ENCODE measurements at places on chromosomes 7 and 10.
A peak's percentile ranks its signal among the peaks of the same experiment; 100 is the strongest.

GRCh38 chr7:18163091-18163490 is 135.4 kb upstream of the PRPS1L1 start:
- DNase-seq, result no peak

DNA sequence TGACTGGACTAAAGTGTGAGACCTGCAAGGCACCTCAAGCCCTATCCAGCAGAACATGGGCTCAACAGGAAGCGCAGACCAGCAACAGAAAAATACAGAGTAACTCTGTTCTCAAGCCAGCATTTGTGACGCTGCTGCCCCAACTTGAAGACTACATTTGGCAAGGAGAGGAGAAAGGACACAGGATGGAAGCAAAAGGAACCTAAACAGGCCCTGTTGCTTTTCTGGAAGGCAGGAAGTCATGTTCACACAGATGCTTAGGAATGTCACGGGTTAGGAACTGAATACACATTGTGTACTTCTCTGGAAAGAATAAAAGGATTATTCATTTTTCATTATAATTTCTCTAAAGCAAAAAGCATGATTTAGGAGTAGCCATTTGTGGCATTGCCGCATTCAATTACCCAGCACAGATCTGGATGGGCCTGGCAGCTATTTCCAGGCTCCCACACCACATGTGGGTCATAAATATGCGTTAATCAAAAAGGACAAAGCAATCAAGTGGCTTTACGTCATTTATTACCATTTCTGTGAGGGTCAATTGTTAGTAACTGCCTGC is 19.8 kb upstream of the TOMM7 start:
- no peak for DNase-seq

DNA sequence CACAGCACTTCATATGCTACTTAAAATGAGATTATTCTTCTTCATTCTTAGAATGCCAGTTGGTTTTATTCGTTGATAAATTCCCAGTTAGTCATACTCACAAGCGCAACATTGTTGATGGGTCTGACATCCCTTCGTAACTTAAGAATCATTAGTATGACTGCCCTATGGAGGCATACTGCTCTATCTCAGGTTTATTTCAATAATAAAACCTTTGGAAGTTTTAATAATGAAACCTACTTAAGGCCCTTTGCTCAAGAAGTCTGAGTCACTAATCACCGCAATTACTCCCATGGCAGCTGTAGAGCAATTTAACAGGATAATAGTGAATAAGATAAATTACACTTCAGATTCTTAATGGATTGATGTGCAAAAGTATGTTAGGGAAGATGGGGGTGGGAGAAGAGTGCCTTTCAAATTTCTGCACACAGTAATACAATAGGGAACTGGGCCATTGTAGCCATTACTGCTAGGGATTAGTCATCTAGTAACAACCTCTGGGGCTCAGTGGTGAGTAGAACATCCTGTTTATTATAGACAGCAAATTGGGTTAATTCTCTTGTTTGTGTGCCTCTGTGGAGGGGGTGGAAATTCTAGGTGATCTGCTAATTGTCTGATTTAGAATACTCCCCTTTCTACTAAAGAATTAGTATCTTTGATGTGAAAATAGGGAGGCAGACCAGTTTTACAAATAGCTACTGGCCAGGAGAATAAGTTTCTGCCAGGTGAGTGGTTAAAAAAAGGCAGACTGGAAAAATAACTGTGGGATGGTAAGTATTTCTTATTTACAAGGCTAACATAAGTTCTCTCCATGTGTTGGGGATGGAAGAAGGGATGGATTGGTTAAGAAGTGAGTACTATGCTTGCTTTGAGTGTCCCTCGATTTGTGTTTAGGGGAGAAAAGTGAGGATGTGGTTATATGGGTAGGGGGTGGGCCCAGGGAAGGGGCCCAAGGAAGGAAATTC is 74.5 kb upstream of the VKORC1L1 start:
- no peak for DNase-seq

GRCh38 chr7:123131556-123131955 is 68.2 kb downstream of the SLC13A1 start:
- no peak for DNase-seq

DNA sequence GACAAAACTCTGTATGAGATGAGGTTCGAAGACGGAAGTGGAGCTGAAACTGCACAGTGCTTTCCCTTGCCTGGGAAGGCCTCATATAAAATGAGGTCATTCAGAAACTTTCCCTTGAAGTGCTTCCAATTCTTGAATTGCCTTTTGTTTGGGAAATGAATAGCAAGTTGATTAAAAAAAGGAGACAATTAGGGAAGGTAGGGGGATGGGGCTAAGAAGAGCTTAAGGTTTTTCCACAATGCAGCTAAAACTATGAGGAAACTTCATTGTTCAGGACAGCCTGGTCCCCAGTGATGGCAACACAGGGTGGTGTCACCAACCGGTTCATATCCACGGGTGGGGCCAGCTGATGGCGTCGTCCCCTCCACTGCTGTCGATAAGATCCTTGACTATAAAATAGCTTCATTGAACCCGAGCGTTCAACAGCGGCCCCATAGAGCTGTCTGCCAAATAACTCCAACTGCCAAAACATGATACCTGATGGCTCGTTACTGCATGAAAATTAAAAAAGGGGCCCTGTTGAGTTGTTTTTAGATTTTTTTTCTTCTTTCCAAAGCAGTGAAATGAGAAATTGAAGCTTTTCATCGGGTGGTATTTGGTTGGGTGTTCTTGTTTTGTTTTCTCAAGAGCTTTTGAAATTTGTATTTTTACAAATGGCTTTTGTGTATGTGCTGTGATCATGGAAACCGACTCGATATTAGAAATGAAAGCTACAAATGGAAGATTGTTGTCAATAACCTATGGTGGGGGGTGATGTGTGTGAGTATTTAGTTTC is 2.8 kb upstream of the CELF2 start:
- DNase-seq, result no peak

- DNase-seq, result no peak
Measured at GRCh38 chr10:59237775-59238174, 61.3 kb downstream of the PHYHIPL start.

- DNase-seq, result no peak
Measured at GRCh38 chr10:70476249-70477035, 2.1 kb upstream of the PALD1 start.

DNA sequence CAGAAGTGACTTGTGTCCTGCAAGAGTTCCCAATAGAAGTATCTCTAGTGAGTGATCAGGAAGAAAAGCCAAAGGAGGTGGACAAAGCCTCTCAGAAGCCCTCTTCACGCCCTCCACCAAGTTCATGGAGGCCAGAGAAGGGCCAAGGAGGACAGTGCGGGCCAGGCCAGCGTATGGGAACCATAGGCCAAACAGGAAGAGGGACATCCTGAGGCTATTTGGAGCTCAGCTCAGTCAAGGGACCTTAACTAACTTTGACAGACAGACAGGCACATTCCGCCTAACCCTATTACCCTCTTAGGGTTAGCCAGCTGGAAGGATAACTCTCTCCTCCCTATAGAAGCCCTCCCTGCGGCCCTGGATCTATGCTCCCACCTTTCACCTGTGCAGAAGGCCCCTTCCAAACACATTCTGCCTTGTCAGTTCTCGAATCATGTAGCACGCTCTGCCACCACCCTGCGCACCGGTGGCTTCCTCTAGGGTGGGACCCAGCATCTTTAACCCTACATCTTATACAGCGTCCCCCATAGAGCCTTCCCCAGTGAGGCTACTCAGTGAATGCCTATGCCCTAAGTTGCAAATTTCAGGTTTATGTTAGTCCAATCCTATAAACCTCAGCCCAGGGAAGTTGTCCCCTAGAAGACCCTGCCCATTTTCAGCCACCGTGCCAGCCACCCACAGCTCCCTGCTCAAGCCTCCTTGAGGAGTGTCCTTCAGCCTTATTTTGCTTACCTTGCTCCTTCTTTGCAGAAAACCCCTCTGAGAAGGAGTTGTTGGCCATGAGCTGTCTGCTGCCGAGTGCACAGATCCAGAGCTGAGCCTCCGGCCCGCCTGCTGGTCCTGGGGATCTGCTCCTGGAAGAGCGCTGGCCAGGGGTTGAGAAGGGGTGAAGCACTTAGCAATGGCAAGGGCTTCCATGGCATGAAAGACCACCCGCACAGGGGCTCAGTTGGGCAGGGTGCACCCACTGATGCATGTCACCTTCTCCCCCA is 36.9 kb downstream of the FRMPD2 start:
- DNase-seq, result no peak

- no peak for DNase-seq
Measured at GRCh38 chr7:27419581-27420177, 177.1 kb downstream of the EVX1 start.

- no peak for DNase-seq
Measured at GRCh38 chr10:108147346-108147745, 982.8 kb upstream of the SORCS1 start.

- no peak for DNase-seq
Measured at GRCh38 chr10:62016623-62017490, 115.4 kb downstream of the ARID5B start.

DNA sequence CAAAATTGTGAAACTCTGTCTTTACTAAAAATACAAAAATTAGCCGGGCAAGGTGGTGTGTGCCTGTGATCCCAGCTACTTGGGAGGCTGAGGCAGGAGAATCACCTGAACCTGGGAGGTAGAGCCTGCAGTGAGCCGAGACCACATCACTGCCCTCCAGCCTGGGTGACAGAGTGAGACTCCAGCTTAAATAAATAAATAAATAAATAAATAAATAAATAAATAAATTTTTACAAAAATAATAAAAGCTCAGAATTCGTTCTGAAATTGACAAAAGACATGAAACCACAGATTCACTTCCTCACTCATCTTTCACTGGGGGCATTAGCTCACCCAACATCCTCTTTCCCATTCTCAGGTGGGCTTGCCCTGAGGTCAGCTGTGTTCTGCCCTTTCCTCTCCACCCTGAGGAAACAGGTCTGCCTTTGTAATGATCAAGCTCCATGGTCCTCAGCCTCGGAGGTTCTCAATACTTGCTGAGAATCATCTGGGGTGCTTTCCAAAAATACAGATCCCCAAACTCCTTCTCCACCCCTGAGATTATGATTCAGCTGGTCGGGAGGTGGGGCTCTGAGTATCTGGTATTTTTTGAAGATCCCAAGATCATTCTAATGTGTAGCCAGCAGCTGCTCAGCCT is 29.2 kb upstream of the APBB1IP start:
- DNase-seq, result no peak

- no peak for DNase-seq
Measured at GRCh38 chr7:159126311-159127260, 18.1 kb downstream of the VIPR2 start.

- DNase-seq, result no peak
Measured at GRCh38 chr7:93161181-93161762, 13.1 kb upstream of the SAMD9L start.

- no peak for DNase-seq
Measured at GRCh38 chr10:78217336-78217735, 183.7 kb downstream of the RPS24 start.

GRCh38 chr7:115471891-115472290 is 550.0 kb downstream of the MDFIC start:
- DNase-seq, result peak; percentile 29

- no peak for DNase-seq
Measured at GRCh38 chr7:85186083-85186520, 754 bp downstream of the SEMA3D start.

DNA sequence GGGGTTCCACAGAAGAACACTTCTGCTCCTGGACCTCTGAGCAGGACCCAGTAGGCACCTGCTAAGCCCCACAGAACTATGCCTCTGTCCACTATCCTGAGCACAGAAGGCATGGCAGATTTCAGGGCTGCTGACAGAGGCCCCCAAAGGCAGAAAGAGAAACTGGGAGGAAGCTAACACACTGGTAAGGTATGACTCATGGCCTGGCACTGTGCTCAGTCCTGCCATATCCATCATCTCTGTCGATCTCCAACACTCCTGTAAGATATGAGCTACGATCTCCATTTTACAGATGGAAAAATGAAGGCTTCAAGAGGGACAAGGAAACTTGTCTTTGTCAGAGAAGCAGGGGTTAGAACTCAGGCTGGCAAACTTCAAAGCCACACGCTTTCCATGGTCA is 62.2 kb downstream of the GRID1 start:
- no peak for DNase-seq

GRCh38 chr7:135493362-135493761 is 16.5 kb downstream of the CNOT4 start:
- no peak for DNase-seq

DNA sequence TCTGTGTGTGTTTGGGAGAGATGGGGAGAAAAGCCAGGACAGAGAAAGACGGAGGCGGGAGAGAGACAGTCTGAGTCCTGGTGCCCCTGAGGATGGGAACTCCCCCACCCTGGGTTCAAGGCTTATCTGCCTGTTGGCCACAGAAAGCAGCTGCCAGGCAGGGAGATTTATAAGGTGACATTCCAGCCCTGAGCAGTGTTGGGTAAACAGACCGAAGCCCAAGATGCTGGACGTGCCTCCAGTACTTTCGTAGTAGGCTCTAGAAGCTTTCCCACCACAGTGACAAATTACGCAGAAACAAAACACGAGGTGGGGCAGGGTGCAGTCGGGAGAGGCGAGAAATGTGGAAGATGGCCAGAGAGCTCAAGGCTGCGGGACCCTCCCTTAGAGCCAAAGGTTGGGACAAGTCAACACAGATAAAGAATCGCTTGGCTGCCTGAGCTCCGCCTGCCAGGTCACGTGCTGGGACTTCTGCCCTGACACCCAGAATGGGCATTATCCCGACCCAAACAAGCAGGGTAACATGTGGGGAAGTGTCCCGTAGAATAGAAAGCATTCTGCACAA is 41.1 kb downstream of the CCDC3 start:
- no peak for DNase-seq

GRCh38 chr10:20835335-20835734 is 61.8 kb downstream of the NEBL start:
- no peak for DNase-seq

GRCh38 chr7:111541067-111541466 is 21.2 kb downstream of the IMMP2L start:
- no peak for DNase-seq

DNA sequence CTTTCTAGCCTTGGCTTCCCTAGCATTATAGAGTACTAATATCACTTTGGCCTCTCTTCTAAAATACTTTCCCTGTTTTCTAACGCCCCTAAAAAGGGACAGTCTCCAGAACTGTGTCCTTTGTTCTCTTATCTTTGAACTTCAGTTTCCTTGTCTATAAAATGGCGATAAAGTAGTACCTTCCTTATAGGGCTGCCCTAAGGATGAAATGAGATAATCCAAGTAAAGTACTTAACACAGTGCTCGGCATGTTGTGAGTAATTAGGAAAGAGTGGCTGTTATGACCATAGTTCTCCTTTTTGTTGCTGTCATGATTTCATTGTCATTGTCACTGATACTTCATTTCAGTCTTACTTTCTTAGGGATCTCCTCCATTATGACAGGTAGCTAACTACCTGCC is 114.7 kb downstream of the EXOC4 start:
- DNase-seq, result no peak

DNA sequence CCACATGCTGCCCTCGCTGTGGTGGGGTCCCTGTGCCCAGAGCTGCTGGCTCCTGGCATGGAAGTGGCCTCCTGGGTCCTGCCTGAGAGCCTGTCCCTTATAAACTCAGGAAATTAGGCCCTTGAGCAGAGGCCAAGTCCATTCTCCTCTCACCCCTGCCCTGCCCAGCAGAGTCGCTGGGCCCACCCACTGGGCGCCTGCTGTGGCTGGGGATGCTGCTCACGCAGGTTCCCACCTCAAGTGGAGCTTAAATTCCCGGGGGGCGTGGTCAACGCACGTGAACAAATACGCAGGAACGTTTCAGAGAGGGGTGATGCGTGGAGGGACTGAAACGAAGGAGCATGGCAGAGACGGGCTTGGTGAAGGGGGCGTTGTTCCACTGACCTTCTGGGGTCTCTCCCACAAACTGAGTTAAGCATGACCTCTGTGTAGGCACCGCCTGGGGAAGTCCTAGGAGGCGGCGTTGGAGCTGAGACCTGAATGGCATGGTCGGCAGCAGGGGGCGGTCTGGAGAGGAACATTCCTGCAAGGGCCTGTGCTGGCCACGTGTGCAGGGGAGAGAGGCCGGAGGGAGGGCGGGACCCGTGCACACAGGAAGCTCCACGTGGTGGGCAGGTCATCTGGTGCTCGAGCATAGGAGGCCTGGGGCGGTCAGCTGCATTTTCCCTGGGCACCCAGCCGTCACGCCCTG is 27.9 kb downstream of the FAM20C start:
- DNase-seq, result no peak
